ENCODE measurements at places on chromosomes 2 and 18. TPM values are rescaled to one million over a fixed set of nuclear protein-coding genes. Genes with fewer than 3 reads are reported as not detected.

Gene CCDC150
- total RNA-seq: 0.57 TPM

Gene LRRFIP1
- 74.2 TPM for total RNA-seq

- H3K27me3 ChIP-seq: no peaks in the 10 kb centered on the region
- H3K4me3 ChIP-seq: no peak overlapping the region
- no peak overlapping the region for H3K27ac ChIP-seq
- no peak for DNase-seq
- H3K4me1 ChIP-seq: no peaks in the 10 kb centered on the region
Observed at GRCh38 chr2:166972002-166972401, 83.7 kb downstream of the XIRP2 start.

Gene PPP1R1C
- 1.6 TPM for total RNA-seq

- no peak overlapping the region for H3K4me3 ChIP-seq
- no peak overlapping the region for H3K27ac ChIP-seq
- no peak for DNase-seq
- no peaks in the 10 kb centered on the region for H3K36me3 ChIP-seq
- no peaks in the 10 kb centered on the region for H3K4me1 ChIP-seq
Observed at GRCh38 chr2:217033186-217033585, 173.3 kb upstream of the TNP1 start.

DNA sequence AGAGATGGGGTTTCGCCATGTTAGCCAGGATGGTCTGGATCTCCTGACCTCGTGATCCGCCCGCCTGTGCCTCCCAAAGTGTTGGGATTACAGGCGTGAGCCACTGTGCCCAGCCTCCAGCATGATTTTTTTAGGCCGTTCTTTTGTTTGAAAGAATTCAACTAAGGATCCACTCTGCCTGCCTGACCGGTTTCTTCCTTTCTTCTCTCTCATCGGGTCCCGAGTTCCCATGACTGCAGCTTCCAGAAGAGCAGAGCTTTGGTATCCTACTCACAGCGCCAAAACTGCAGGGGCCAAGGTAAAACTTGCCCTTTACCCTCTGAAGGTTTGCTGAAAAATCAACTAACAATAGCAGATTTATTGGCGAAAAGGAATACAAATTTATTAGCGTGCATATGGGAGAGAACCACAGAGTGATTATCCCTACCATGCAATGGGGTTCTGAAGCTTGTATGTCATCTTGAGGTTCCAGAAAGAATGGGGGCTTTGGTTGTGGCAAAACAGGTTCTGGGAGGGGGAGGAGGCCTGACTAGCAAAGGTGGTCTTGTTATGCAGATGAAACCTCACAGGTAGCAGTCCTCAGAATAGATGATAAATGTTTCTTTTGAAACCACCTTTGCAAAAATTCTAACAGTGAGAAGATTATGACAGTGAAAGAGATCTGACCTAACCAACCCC lies 87.0 kb upstream of the MSH6 start:
- no peak overlapping the region for H3K27ac ChIP-seq
- no peaks in the 10 kb centered on the region for H3K4me1 ChIP-seq
- no peak for DNase-seq
- no peaks in the 10 kb centered on the region for H3K27me3 ChIP-seq
- H3K36me3 ChIP-seq: no peaks in the 10 kb centered on the region

DNA sequence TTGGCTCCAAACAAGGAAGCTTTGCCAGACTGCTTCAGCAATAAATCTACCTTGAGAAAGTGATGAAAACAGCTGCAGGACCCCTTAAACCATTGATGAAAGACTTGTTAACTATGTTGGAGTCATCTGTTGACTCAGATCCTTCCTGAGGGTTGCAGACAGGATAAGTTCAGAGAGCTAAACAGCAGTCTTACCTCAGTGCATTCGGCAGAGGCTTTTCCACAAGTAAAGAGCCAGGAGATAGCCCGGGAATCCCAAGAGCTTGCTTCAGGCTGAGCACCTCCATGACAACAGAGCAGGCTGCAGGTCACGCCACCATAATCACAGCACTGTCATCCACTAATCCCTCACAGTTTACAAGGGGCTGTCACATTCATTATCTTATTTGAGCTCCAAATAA lies 23.7 kb downstream of the KIAA2012 start:
- no peak for DNase-seq
- H3K4me3 ChIP-seq: no peak overlapping the region
- H3K36me3 ChIP-seq: no peaks in the 10 kb centered on the region
- no peak overlapping the region for H3K27ac ChIP-seq
- H3K27me3 ChIP-seq: no peaks in the 10 kb centered on the region

- H3K27ac ChIP-seq: no peak overlapping the region
- no peaks in the 10 kb centered on the region for H3K27me3 ChIP-seq
- H3K4me1 ChIP-seq: no peaks in the 10 kb centered on the region
- no peak for DNase-seq
- H3K36me3 ChIP-seq: no peaks in the 10 kb centered on the region
Observed at GRCh38 chr2:194494401-194494800, 1162.6 kb upstream of the SLC39A10 start.

DNA sequence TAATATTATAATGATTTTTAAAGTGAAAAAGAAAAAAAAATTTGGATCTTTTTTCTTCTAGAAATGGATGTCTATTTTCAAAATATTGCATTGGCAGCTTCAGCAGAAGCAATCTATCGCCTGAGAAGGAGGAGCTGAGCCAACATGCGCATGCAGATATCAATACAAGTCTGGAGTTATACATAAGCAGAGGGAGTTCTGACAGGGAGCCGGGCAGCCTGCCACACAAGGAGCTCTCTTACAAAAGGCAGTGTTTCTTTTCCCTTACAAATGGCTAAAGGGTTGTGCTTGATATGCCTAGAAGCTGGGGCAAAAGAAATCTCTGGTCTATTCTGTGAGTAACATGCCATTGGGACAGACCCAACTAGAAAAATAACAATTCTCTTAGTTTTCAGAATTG lies 291.9 kb upstream of the TRIB2 start:
- H3K27me3 ChIP-seq: no peaks in the 10 kb centered on the region
- H3K36me3 ChIP-seq: no peaks in the 10 kb centered on the region
- H3K27ac ChIP-seq: no peak overlapping the region
- H3K4me3 ChIP-seq: no peak overlapping the region
- DNase-seq: no peak

Gene TDRD15
- not detected for total RNA-seq

Gene CCDC85A
- 0.87 TPM for total RNA-seq

Gene MYL1
- not detected for total RNA-seq

DNA sequence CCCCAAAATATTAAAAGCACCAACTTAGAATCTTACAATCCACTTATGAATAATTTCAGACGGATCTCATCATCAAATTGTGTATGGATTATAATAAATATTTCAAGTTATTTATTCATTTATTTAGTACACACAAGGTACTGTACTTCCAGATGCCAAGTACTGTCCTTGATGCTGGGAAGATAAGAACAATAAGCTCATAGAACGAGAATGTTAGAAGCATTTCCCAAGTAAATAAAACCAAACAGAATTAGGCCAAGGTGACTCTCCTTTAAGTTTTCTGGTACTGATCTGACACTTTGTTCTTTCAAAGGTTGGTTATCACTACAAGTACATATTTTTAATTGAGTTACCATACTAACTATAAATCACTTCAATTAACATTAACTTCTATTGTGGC lies 416.1 kb upstream of the ETAA1 start:
- no peak overlapping the region for H3K27ac ChIP-seq
- no peaks in the 10 kb centered on the region for H3K36me3 ChIP-seq
- no peaks in the 10 kb centered on the region for H3K27me3 ChIP-seq
- no peak overlapping the region for H3K4me3 ChIP-seq
- peaks cover 3% of the 10 kb centered on the region for H3K4me1 ChIP-seq

- no peaks in the 10 kb centered on the region for H3K36me3 ChIP-seq
- no peak overlapping the region for H3K27ac ChIP-seq
- no peak overlapping the region for H3K4me3 ChIP-seq
- H3K4me1 ChIP-seq: no peaks in the 10 kb centered on the region
Observed at GRCh38 chr2:182173944-182174622, 188.4 kb downstream of the PPP1R1C start.

DNA sequence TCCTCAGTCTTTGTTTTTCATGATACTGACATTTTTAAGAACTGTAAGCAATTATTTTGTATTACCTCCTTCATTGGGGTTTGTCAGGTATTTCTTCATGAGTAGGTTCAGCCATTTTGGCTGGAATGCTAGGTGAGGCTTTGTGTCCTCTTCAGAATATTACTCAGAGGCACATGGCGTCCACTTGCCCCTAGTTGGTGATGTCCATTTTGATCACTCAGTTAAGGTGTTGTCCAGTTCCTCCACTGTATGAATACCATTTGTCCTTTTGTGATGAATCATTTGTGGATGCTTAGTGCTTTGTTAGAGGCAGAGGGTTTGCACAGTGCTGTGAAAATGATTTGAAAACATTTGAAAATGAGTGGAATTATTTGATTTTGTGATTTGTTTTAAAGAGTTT lies 4.7 kb downstream of the IL1RL2 start:
- H3K36me3 ChIP-seq: no peaks in the 10 kb centered on the region
- DNase-seq: no peak
- H3K27ac ChIP-seq: no peak overlapping the region

Gene FAM228A
- total RNA-seq: 0.49 TPM

Gene TCF7L1
- 2.9 TPM for total RNA-seq

DNA sequence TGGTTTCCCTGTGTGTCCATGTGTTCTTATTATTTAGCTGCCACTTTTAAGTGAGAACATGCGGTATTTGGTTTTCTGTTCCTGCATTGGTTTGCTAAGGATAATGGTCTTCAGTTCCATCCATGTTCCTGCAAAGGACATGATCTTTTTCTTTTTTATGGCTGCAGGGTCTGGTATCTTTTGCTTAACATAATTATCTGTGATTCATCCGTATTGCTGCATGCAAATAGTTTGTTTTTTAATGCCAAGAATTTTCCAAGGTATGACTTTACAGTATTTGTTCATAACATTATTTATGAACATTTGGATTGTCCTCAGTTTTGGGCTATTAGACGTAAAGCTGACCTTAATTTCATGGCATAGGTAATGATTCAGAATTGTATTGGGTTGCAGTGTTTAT lies 17.8 kb downstream of the GIGYF2 start:
- H3K27ac ChIP-seq: no peak overlapping the region
- no peaks in the 10 kb centered on the region for H3K27me3 ChIP-seq
- DNase-seq: no peak

GRCh38 chr2:111919365-111919764 lies 21.0 kb downstream of the MERTK start:
- H3K4me1 ChIP-seq: peaks cover 9% of the 10 kb centered on the region
- H3K4me3 ChIP-seq: no peak overlapping the region
- H3K36me3 ChIP-seq: no peaks in the 10 kb centered on the region
- H3K27me3 ChIP-seq: no peaks in the 10 kb centered on the region

DNA sequence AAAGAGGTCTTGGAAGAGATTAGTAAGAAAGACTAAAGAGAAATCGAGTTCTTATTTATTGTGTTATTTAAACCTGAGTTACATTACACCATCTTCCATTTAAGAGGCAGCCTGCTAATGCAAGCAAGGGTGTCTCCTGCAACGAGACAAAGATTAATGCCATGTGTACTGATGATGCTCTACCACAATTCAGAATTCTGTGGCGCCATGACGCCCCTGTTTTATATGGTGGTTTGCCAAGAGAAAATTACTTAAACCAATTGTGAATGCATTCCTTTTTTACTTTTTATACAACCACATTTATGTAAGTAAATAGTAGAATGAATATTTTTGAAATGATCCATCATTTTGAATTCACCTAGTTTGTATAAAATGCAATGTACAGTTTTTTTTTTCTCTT lies 356.1 kb upstream of the ZEB2 start:
- no peak for DNase-seq
- H3K4me3 ChIP-seq: no peak overlapping the region
- H3K27me3 ChIP-seq: no peaks in the 10 kb centered on the region
- no peaks in the 10 kb centered on the region for H3K36me3 ChIP-seq
- no peak overlapping the region for H3K27ac ChIP-seq
- peaks cover 8% of the 10 kb centered on the region for H3K4me1 ChIP-seq

GRCh38 chr2:71612581-71613402 lies 159.4 kb downstream of the DYSF start:
- H3K4me3 ChIP-seq: no peak overlapping the region
- peaks cover 34% of the 10 kb centered on the region for H3K4me1 ChIP-seq
- peak; percentile 10 for DNase-seq
- H3K27me3 ChIP-seq: no peaks in the 10 kb centered on the region
- H3K36me3 ChIP-seq: no peaks in the 10 kb centered on the region

GRCh38 chr2:111164078-111164477 lies 43.4 kb downstream of the BCL2L11 start:
- DNase-seq: no peak
- H3K27ac ChIP-seq: no peak overlapping the region
- no peaks in the 10 kb centered on the region for H3K27me3 ChIP-seq

DNA sequence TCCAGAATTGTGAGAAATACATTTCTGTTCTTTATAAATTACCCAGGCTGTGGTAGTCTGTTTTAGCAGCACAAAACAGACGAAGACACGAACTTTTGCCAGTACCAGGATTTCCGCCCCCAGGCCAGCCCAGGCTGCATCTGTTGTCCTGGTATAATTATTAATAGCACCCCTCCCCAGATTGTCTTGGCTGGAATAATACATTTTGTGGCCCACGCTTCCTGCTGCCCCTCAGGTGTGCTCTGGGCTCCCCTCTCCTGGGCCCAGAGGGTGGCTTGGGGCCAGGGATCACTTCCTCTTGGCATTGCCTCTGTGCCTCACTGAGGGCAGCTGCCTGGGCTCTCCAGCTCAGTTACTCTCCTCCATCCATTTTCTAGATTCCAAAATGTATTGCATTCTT lies 102.1 kb upstream of the HS6ST1 start:
- no peaks in the 10 kb centered on the region for H3K27me3 ChIP-seq
- H3K27ac ChIP-seq: no peak overlapping the region
- no peaks in the 10 kb centered on the region for H3K4me1 ChIP-seq

Gene CDCA7
- total RNA-seq: 0.14 TPM

Gene TBR1
- not detected for total RNA-seq

- no peaks in the 10 kb centered on the region for H3K4me1 ChIP-seq
Observed at GRCh38 chr2:151577116-151577515, 157.2 kb downstream of the NEB start.

DNA sequence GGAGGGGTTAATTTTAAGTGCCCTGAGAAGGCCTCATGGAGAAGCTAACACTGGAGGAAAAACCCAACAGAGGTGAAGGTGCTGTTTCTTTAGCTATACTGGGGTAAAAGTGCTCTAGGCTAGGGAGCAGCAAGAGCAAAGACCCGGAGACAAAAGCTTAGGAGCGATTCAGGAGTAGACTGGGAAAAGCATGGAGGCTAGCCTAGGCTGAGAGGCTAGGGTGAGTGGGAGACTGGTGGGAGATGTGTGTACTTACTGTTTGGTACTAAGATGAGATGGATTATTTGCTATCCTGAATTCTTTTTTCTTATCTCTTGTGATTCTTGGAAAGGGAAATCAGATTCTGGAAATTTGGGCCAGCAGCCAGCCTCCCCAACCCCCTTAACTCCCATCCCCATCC lies 2.0 kb downstream of the GIGYF2 start:
- H3K27ac ChIP-seq: no peak overlapping the region
- no peak for DNase-seq
- H3K4me1 ChIP-seq: peaks cover 50% of the 10 kb centered on the region
- no peaks in the 10 kb centered on the region for H3K27me3 ChIP-seq

GRCh38 chr2:225598426-225598825 lies 198.9 kb downstream of the NYAP2 start:
- no peaks in the 10 kb centered on the region for H3K36me3 ChIP-seq
- no peak overlapping the region for H3K4me3 ChIP-seq
- H3K4me1 ChIP-seq: no peaks in the 10 kb centered on the region
- no peaks in the 10 kb centered on the region for H3K27me3 ChIP-seq
- no peak for DNase-seq

GRCh38 chr2:171824086-171824485 lies 70.0 kb downstream of the SLC25A12 start:
- no peaks in the 10 kb centered on the region for H3K27me3 ChIP-seq
- H3K36me3 ChIP-seq: no peaks in the 10 kb centered on the region
- DNase-seq: no peak
- H3K4me3 ChIP-seq: no peak overlapping the region
- H3K27ac ChIP-seq: no peak overlapping the region

GRCh38 chr2:151358166-151358970 lies 976 bp downstream of the TNFAIP6 start:
- no peak overlapping the region for H3K27ac ChIP-seq
- H3K4me1 ChIP-seq: no peaks in the 10 kb centered on the region
- no peaks in the 10 kb centered on the region for H3K27me3 ChIP-seq
- no peaks in the 10 kb centered on the region for H3K36me3 ChIP-seq
- no peak overlapping the region for H3K4me3 ChIP-seq

All from adrenal gland (tissue), 19 donors.